ENCODE measurements at places on chromosomes 13 and 19.

DNA sequence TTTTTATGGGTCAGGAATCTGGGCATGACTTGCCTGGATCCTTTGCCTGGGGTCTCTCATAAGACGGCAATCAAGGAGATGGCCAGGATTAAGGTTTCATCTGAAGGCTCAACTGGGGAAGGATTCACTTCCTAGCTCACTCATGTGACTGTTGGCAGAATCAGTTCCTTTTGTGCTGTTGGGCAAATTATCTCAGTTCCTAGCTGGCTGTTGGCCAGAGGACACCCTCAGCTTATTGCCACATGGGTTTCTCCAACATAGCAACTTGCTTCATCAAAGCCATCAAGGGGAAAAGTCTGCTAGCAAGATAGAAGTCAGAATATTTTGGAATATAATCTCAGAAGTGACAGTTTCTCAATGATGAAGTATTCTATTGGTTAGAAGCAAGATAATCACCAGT lies 12.2 kb upstream of the EVI5L start:
- no peak for DNase-seq

GRCh38 chr13:21606796-21607195 lies 2.8 kb upstream of the MICU2 start:
- DNase-seq, result no peak

DNA sequence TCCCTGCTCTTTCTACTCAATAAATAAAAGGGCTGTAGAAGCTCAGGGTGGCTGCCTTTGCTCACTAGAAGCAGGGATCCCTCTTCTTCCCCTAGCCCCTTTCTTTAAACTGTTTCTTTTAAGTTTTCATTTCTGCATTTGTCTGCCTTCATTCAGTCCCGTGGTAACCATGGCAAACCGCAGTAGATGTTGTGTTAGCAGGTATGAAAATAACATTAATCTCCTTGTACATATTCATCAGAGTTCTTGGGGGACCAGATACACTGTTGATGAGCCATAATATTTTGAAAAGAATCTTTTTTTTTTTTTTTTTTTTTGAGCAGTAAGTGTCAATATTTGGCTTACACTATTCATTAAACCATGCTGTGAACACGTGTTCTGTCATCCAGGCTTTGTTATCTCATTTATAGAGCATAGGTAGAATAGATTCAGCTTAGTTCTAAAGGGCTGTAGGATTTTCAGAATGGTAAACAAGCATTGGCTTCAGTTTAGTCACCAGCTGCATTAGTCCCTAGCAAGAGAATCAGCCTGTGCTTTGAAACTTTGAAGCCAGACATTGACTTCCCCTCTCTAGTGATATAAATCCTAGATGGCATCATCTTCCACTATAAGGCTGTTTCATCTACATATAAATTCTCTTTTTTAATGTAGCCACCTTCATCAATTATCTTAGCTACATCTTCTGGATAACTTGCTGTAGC lies 59.4 kb upstream of the SPRY2 start:
- DNase-seq, result no peak

- no peak for DNase-seq
Observed at GRCh38 chr13:33445476-33445875, 159.9 kb upstream of the STARD13 start.

GRCh38 chr13:59755632-59756290 lies 408.0 kb downstream of the DIAPH3 start:
- DNase-seq, result no peak

- no peak for DNase-seq
Observed at GRCh38 chr13:81686877-81687276, 1346.0 kb upstream of the SPRY2 start.

- no peak for DNase-seq
Observed at GRCh38 chr19:10467104-10467706, 36.0 kb downstream of the KEAP1 start.

GRCh38 chr13:80342471-80343371 lies 1.8 kb upstream of the SPRY2 start:
- peak; percentile 69 for DNase-seq

GRCh38 chr19:48624791-48625723 lies 5.8 kb downstream of the SPHK2 start:
- DNase-seq, result no peak

GRCh38 chr19:12745166-12745897 lies 6.3 kb upstream of the BEST2 start:
- DNase-seq, result no peak

- no peak for DNase-seq
Observed at GRCh38 chr13:110746438-110746837, 32.9 kb downstream of the ING1 start.

- no peak for DNase-seq
Observed at GRCh38 chr19:49120868-49121267, 1.5 kb downstream of the PPFIA3 start.

DNA sequence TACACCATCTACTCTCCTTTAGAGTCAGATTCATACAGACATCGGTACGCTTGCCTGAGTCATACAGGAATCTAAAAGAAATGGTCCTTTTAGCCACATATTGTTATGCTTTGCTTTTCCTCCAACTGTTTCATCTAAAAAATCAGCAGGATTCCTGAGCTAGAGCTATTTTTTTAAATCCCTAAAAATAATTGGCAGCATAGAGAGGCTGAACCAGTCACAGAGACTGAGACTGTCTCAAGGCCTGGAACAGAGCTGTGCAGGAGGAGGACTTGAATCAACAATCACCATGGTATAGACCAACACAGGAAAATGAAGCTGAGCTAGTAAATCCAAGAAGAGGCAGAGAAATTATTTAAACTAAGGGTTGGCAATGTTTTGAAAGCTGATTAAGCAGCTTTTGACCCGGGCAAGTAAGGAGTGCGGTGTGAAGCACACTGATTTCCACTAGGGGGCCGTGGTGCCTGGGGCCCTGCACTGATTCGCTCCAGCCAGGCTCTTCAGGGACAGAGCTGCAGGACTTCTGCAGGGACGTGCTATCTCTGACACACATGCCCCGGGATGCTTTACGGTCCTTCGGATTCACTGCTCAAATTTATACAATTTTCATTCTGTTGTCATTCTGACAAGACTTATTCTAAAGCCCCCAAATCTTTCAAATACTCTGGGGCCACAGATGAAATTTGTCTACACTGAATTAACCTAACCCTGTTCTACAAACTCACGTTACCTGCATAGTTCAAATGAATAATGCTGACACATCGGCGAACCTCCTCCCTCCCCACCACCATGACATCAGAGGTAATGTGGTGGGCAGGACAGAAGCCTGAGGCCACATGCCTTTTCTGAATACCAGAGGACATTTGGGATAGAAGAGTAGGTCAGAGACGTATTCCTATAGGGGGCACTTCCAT lies 87.6 kb upstream of the SLC15A1 start:
- no peak for DNase-seq

DNA sequence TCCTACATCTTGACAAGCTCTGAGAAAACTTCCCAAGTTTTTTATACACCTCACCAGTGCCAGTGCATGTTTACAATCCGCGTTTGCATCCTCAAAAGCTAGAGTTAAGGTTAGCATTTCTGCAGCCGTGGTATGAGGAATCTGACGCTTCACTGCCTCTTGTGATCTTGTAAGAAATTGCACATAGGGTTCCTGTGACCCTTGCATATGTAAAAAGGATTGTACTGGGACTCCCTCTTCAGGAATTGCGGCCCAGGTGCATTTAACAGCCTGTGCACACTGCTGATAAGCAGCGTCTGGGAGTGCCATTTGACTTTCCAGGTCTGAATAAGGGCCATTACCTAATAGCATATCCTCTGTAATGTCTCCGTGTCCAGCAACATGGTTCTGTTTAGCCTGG lies 15.3 kb downstream of the FPR3 start:
- DNase-seq, result no peak

GRCh38 chr13:31943591-31943990 lies 88.0 kb upstream of the FRY start:
- no peak for DNase-seq

DNA sequence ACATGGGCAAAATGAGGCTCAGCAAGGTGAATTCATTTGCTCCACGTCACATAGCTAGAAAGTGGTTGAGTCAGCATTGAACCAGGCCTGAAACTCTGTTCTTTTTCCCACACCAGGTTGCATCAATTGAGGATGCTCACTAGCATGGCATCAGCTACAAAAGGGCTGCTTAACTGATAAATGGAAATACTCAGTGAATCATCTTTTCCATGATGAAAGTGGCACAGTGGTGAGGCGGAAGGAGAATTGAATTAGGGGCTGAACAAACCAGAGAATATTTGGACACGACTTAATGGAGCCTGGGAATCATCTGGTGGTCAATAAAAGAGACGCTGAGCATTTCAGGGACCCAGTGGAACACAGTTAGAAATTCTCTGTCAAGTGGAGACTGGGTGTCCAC lies 320.1 kb upstream of the MAB21L1 start:
- DNase-seq, result no peak

- no peak for DNase-seq
Observed at GRCh38 chr13:71634602-71635443, 232.2 kb downstream of the DACH1 start.

- no peak for DNase-seq
Observed at GRCh38 chr19:52291781-52292180, 5.2 kb upstream of the ZNF480 start.

DNA sequence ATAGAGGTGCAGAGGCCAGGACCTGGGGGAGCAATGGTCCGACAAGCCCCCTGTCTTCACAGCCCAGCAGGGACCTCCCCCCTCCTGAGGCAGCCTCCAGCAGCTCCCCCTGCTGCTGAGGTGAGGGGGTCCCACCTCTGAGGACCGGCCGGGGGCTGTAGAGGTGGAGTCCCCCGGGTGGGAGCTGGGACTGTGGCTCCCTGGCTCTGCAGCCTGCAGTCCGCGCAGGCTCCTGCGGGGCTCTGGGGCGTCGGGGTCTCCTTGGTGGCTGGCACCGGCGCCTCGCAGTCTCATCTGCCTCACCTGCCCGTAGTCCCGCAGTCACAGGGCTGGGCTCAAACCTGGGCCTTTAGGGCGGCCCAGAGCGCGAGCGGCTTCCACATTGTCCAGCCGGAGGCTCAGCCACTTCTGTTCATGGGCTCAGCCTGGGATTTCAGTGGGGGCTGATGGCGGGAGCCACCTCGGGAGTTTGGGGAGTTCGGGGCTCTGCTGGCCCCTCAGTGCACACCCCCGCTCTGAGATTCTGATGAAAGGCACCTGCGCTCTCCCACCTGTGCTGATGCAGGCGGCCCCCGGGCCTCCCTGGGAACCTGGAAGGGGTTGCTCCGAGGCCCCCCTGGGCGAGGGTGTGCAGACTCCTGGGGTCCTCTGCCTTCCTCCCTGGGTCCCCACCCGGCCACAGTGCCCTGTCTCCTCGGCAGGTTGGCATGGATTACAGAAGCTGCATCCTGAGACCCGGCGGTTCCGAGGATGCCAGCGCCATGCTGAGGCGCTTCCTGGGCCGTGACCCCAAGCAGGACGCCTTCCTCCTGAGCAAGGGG lies 7.0 kb upstream of the ZNF554 start:
- DNase-seq, result no peak

GRCh38 chr13:49651570-49652354 lies 23.5 kb downstream of the ARL11 start:
- DNase-seq, result no peak

All from T-helper 2 cell (primary cell).